IPS DF 19.7 (cell line): ENCODE measurements at places on chromosomes 2 and 18.
A peak's percentile ranks its signal among the peaks of the same experiment; 100 is the strongest.

- no peak for DNase-seq
Observed at GRCh38 chr18:51196811-51197660, 445 bp downstream of the MEX3C start.

DNA sequence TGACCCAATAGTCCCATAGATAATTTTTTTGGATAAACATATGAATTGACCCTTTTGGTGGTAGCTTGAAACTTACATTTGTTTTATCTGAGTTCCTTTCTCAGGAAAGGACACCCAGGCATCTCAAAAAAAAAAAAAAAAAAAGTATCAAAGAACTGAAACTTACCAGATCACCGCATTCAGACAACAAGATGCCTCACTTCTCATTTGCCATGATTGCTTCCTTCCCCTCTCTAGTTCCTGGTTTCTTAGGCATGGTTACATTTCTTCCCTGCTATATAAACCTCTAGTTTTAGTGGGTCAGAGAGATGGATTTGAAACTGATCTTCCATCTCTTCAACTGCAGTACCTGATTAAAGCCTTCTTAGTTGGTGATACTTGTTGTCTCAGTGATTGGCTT lies 240.1 kb downstream of the ACKR3 start:
- no peak for DNase-seq

GRCh38 chr2:112629823-112630222 lies 15.9 kb upstream of the SLC20A1 start:
- no peak for DNase-seq

DNA sequence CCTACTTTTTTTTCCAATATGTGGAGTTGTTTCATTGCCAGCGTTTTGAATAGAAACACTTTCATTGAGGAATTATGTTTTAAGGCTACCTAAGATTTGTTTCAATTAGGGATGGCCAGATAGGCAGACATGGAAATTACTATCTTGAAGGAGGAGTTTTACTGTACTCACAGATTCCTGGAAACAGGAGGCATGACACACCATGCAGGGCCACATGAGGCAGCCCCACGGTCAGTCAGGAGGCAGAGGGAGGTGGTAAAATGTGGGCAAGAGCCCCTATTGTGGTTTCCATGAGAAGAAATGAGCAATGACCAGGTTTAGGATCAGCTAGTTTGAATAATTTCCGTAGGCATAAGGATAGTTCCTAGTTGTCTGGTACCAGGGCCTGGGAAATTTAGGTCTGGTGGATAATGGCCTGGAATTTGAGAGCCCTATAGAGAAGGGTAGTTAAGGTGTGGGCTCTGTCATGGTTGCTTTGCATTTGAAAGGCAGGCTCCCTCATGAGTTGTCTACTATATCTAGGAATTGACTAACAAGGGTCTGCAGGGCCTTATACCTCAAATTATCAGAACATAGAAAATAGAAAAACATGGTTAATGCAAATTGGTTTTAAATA lies 360.0 kb upstream of the KCNJ3 start:
- peak; percentile 15 for DNase-seq

DNA sequence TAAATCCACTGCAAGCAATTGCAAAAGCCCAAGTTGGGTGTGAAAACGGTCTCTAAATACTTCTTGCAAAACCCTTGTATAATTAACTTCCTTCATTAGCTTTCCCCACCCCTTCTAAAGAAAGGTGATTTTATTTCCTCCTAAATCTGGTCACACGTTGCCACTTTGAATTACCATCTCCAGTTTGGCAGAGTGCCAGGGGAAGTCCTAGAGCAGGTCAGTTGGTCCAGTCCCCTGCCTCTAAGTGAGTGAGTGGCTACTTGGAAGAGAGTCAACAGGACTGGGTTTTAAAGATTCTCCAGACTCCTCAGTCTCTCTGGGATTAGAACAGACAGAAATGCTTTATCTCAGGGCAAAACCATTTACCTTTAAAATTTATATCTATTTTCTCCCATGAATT lies 18.7 kb upstream of the LYPD6B start:
- DNase-seq = no peak

DNA sequence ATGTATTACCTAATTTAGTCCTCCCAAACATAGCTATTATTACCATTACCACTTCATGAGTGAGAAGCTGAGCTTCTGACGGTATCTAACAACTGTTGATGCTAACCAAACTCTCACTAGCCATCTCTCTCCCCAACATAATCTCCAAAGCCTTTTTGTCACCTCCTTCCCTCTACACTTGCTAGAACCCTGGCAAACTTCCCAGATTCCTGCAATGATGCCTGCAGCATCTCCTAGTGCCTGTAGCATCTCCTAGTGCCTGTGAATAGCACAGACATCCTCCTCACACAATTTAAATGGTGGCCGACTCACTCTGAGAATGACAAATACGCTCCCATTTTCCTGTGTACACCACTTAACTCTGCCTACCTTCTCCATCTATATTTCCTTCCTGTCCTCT lies 126.7 kb downstream of the STK39 start:
- no peak for DNase-seq

DNA sequence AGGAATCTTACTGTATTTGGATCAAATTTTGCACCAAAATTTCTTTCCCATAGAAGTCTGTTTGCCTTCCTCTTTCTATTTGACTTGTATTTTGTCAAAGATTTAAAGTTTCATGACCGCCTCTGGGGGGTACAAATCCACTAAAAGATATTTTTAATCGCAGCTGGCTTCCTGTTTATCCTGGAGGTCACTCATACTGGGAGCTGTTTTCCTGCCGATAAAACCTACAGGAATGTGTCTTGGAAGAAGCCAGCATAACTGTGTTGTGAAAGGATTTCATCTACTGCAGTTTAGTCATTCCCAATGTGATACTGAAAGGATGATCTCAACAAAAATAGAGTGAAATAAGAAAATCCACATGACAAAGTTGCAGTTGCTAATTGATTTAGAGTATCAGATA lies 184.0 kb downstream of the RIT2 start:
- DNase-seq = no peak

GRCh38 chr18:58970943-58971790 lies 106.5 kb downstream of the ZNF532 start:
- no peak for DNase-seq

GRCh38 chr2:74603282-74604000 lies 44.7 kb downstream of the M1AP start:
- no peak for DNase-seq

DNA sequence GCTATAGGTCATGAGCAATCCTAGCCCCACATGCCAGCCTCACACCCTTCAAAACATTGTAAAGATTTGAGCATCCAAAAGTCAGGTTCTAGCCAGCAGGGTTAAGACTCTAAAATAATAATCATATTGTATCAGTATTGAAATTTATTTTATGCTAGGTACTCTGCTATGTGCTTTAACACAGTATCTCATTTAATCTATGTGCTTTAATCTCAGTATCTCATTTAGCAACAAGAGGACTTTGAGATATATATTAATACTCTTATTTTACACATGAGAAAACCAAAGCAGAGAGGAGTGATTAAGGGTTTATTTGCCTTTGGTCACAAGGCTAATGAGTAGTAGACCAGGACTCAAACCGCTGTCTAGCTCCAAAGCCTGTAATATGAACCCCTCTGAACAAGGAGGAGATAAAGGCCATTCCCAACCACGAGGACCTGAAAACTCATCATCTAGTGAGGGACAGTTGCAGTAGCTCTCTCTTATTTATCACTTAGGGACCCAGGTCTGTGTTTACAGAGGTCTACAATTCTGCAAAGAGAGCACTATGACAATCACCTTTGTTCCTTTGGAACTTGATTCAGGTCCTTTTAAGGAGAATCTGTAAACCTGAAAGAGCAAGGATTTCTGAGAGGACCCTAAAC lies 116.5 kb upstream of the SERTAD2 start:
- DNase-seq = no peak

- DNase-seq = no peak
Observed at GRCh38 chr2:65358678-65359400, 73.6 kb downstream of the SPRED2 start.

GRCh38 chr2:131394147-131394931 lies 30.4 kb upstream of the RAB6D start:
- DNase-seq = no peak

- DNase-seq = no peak
Observed at GRCh38 chr2:9250091-9250490, 43.5 kb downstream of the ASAP2 start.

DNA sequence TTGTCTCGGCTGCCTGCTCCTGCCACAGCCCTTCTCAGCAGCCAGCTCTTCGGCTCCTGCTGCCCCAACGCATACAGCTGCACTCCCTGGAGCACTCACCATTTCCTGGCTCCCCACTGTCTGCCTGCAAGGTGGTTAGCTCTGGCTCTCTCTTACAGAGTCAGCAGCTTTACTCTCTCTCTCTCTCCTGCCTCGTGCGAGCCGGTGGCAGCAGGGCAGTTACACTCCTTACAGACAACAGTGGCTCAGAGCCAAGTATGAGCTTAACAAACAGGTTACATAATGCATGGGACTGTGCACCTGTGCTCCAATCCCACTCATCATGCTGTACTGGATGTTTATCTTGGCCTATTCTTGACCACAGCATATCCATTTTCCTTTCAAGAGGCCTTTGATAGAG lies 47.4 kb upstream of the DNAJC10 start:
- DNase-seq = no peak

GRCh38 chr2:127400533-127400896 lies 12.7 kb upstream of the MAP3K2 start:
- no peak for DNase-seq

DNA sequence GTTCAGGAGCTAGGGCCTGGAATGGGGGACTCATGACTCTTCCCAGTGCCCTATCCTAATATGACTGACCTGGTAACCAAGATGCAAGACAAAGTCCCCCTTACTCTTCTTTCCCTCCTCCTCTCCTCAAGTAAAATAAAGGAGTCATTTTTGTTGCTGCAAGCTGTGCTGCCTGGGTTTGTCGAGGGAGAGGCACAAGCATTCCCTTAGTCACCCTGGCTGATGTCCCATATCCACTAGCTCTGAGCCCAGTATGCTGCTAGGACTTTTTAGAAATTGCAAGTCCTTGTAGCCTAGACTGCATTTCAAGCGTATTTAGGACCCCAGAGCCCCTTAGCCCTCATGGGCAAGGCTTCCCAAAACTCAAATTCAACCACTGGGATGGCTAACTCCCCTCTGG lies 338.5 kb upstream of the SETBP1 start:
- no peak for DNase-seq

DNA sequence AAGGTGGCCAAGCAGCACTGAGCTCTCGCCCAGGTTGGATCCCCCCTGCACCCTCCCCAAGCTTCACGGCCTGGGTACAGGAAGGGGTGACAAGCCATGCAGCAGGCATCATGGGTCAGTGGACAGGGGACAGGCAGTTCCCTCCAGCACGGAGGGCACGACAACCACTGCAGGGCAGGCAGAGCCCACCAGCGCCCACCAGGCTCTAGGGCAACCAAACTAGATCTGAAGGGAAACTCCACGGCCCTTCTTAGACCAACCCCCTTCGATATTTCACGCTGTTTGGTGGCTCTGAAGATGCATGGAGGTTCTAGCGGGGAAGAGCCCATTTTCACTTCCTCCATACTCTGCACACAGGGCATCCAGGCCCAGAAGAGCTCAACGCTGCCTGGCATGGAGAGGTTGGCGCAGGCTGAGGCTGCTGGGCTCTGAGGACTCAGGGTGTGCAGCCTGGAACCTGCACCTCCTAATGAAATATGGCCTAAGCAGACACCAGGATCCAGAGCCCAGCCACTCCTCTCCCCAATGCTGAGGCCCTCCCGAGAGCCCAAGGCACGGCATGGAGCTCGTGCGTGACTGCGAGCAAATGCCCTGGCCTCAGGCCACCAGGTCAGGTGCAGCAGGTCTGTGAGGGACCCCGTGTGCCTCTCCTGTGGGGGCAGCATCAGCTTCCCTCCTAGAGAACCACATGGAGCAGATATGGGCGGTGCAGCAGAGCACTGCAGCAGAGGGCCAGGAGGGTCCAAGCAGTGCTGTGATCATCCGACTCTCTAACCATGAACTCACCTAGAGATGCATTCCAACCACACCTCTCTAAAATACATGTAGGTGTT lies 8.7 kb upstream of the MTERF4 start:
- DNase-seq = no peak

DNA sequence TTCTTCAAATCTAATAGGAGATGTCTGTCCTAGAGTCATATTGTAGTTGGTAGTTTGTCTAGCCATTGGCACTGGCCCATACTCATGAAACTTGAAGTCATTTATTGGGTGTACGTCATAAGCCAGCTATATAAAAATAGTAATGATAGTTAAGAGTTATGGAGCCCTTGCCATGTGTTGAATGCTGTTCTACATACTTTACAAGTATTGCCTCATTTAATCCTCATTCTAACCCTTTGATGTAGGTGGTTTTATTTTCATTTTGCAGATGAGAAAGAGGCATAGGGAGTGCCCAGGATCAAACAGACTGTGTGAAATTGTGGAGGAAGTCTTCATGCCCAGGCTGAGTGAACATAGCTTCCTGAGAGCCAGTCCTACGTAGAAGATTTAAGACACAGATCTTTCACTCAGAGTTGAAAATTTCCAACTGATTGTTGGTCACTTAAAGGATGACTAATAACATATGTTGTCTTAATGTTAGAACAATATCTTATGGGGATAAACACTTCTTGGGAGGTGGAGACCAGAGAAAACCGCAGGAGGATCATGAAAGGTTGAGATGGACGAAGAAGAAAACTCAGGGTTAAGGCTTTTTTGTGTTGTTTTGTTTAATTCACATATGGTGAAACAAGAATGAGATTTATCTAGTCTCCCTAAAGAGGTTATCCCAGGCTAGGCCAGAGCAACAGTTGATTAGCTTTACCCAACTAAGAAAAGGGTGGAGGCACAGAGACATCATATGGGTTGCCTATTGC lies 156.0 kb downstream of the CERS6 start:
- DNase-seq = no peak

DNA sequence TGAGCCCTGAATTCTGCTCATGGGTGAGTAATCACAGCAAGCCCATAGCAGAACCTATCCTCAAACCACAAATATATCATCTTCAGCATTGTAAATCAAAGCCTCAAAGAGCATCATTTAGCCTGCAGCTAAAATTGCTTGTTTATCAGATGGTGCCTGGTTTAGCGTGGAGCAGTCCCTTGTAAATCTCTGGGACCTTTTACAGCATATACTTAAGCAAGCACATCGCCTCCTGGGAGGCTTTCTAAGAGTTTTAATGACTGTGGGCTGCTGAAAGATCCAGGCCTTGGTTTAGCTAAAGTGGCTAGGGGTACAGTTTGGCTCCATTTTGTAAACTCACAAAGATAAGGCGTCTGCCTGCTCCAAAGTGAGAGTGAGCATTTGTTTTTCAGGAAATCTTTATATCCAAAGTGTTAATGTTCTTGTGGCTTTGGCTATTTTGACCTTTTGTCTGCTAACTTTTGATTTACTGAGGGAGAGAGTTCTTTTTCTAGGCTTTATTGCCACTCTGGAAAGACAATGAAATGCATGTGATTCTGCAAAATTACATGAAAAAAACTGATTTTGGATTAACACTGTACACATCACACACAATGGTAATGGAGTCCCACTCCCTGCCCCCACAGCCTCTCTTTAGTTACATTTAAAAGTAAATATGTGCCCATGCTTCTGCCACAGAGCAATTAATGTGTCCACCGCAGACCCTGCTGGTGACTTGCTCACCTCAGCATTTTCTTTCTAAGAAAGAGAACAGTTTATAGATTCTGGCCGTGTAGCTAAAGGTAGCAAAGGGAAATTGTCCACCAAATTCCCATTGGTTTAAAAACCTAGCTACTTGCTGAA lies 194.8 kb downstream of the LNPK start:
- DNase-seq = no peak
